SK-N-SH (cell line): ENCODE measurements at places on chromosomes 11 and 22.

- no peaks in the 10 kb centered on the region for H3K4me1 ChIP-seq
- DNase-seq = no peak
- H3K27ac ChIP-seq = no peak overlapping the region
- no peak overlapping the region for H3K4me3 ChIP-seq
- H3K36me3 ChIP-seq = peaks cover 9% of the 10 kb centered on the region
Measured at GRCh38 chr22:20464096-20464614, 26.5 kb upstream of the SCARF2 start.

- peaks cover 47% of the 10 kb centered on the region for H3K36me3 ChIP-seq
- no peaks in the 10 kb centered on the region for H3K27me3 ChIP-seq
- H3K27ac ChIP-seq = peak overlapping the region; percentile 48
- H3K4me3 ChIP-seq = no peak overlapping the region
- peaks cover 26% of the 10 kb centered on the region for H3K4me1 ChIP-seq
Measured at GRCh38 chr11:57800444-57801182, 39.0 kb downstream of the CTNND1 start.

DNA sequence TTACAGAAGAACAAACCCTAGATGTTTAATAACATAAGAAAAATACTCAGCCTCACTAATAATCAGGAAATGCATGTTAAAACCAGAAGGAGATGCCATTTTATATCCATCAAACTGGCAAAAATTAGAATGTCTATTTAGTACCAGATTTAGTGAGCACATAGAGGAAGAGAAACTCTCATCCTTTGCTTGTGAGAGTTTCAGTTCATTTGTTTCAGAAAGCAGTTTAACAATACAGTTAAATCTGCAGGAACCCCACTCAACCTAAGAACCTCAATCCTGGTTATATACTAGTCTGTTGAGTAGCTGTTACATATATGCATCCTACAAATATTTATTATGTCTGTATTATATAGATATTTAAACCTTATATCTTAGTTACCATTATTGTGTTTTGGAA is 172.6 kb downstream of the WNT11 start:
- H3K36me3 ChIP-seq = no peaks in the 10 kb centered on the region
- no peak overlapping the region for H3K27ac ChIP-seq
- no peaks in the 10 kb centered on the region for H3K27me3 ChIP-seq
- H3K4me3 ChIP-seq = no peak overlapping the region
- no peaks in the 10 kb centered on the region; the same call in 1 of the 2 replicates for H3K4me1 ChIP-seq

- peak overlapping the region; percentile 85 for H3K4me3 ChIP-seq
- no peaks in the 10 kb centered on the region for H3K36me3 ChIP-seq
- no peaks in the 10 kb centered on the region for H3K27me3 ChIP-seq
- H3K27ac ChIP-seq = peak overlapping the region; percentile 30
Measured at GRCh38 chr11:18012122-18012905, 533 bp downstream of the SERGEF start.

- no peaks in the 10 kb centered on the region for H3K4me1 ChIP-seq
- H3K27ac ChIP-seq = peak overlapping the region; percentile 40
- peaks cover 3% of the 10 kb centered on the region; the same call in 1 of the 2 replicates for H3K36me3 ChIP-seq
- H3K27me3 ChIP-seq = no peaks in the 10 kb centered on the region
- DNase-seq = no peak
- H3K4me3 ChIP-seq = no peak overlapping the region
Measured at GRCh38 chr22:46866591-46866990, 104.1 kb downstream of the TBC1D22A start.

DNA sequence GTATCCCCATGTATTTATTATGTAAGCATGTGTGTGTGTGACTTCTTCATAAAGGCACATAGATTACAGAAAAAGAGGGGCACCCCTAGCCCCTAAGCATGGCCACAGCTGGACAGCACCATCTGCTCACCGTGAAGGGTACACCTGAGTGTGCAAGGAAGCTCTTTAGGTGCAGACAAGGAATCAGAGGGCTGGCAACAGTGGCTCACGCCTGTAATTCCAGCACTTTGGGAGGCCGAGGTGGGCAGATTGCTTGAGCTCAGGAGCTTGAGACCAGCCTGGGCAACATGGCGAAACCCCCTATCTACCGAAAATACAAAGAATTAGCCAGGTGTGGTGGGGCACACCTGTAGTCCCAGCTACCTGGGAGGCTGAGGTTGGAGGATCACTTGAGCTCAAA is 56.3 kb downstream of the DGCR2 start:
- peaks cover 5% of the 10 kb centered on the region for H3K36me3 ChIP-seq
- H3K27ac ChIP-seq = no peak overlapping the region
- H3K4me1 ChIP-seq = peaks cover 3% of the 10 kb centered on the region; the same call in 1 of the 2 replicates
- H3K27me3 ChIP-seq = no peaks in the 10 kb centered on the region

DNA sequence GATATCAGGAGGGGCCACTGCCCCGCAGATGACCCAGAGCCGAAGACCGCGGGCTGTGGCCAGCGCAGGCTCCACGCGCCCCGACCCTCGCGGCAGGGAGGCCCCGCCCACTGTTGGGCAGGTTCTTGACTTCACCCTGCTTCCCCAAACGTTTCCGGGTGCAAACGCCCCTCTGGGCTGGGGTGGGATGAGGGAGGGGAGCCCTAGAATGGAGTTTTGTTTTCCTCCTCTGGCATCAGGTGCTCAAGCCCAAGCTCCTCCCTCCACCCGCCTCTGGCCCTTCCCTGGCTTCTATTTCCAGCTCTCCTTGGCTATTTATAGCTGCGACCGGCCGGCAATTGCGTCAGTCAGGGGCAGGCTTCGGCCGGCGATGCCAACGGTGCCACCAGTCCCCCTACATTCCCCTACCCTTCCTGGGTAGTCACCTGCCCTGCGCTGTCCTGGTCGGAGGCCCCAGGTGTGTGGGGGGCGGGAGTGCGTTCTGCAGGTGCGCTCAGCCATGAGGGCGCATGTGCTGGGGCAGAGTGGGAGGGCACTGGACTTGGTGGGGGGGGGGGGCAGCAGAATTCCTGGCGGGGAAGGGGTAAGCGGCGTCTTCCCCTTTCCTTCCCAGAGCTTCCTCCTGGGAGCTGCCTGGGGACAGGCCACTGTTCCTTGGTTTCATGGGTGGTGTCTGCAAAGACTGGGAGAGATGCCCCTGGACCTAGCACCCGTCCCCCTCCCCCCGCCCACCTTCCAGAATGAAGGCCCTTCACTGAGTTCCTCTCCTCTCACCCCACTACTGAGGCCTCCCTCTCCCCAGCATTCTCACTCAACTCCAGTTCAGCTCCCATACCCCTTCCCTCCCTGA is 23.6 kb downstream of the DUSP8 start:
- H3K4me3 ChIP-seq = no peak overlapping the region
- no peak overlapping the region for H3K27ac ChIP-seq
- peaks cover 6% of the 10 kb centered on the region; the same call in 1 of the 2 replicates for H3K4me1 ChIP-seq

DNA sequence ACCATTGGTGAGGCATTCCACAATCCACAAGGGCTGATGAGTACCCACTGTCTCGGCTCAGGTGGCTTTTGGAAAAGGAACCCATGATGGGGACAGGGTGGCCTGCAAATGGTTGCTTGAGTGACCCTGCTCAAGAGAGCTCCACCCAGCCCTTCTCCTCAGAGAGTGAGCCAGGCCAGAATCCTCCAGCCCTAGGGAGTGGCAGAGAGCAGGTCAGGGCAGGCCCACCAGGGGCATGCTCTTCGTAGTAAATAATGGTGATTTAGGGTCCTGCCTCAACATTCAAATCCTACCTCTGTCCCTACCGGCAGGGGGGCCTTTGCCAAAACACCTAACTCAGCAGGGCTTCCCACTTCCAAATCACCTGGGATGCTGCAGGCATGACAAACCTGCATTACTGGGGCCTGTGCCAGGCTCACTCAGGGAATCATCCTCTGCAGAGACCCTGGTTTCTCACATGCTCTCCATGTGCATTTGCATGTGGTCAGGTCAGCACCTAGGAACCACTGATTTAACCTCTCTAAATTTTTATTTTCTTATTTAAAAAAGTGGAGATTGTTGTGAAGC is 17.3 kb upstream of the TP53I11 start:
- H3K27ac ChIP-seq = no peak overlapping the region
- no peak overlapping the region for H3K4me3 ChIP-seq
- H3K4me1 ChIP-seq = no peaks in the 10 kb centered on the region
- peaks cover 6% of the 10 kb centered on the region; the same call in 1 of the 2 replicates for H3K27me3 ChIP-seq
- no peaks in the 10 kb centered on the region for H3K36me3 ChIP-seq

DNA sequence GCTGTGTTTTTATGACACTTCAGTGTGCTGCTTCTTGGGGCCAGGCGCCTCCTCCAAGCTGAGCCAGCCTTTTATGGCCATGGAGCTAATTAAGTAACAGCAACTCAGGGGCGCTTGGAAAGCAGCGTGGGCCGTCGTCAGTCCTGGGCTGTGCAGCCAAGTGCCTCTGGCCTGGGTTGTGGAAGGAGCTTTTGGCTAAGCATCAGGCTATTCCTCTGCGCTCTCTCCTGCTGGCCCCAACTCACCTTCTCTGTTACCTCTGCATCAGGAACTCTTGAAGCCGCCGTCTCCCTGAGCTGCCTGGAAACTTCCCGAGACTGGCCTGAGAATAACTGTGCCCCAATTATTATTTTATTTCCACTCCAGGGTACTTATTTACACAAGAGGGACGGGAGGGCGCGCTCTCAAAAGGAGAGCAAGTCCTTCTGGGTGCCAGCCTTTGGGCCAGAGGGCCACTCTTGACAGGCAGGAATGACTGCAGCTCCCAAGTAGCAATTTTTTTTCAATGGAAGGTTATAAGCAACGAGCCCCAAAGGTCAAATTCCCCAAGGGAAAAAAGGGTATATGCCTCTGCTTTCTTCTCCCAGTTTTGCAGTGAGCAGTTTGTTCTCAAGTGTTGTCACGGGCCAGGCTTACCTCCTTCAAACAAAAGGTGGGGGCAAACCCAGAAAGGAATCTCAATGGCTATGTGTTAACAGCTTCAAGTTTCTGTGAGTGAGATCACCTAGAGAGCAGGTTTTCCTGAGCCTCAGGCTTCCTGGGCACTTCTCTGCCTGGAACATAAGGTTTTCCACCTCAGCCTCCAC is 38.5 kb upstream of the NAV2 start:
- peaks cover 28% of the 10 kb centered on the region; the same call in 1 of the 2 replicates for H3K4me1 ChIP-seq
- no peak for DNase-seq
- H3K27ac ChIP-seq = no peak overlapping the region
- H3K27me3 ChIP-seq = no peaks in the 10 kb centered on the region
